Motor neuron (in vitro differentiated cells): ENCODE measurements at places on chromosomes 5 and 9. TPM values are rescaled to one million over a fixed set of nuclear protein-coding genes. Genes with fewer than 3 reads are reported as not detected.
A peak's percentile ranks its signal among the peaks of the same experiment; 100 is the strongest.

DNA sequence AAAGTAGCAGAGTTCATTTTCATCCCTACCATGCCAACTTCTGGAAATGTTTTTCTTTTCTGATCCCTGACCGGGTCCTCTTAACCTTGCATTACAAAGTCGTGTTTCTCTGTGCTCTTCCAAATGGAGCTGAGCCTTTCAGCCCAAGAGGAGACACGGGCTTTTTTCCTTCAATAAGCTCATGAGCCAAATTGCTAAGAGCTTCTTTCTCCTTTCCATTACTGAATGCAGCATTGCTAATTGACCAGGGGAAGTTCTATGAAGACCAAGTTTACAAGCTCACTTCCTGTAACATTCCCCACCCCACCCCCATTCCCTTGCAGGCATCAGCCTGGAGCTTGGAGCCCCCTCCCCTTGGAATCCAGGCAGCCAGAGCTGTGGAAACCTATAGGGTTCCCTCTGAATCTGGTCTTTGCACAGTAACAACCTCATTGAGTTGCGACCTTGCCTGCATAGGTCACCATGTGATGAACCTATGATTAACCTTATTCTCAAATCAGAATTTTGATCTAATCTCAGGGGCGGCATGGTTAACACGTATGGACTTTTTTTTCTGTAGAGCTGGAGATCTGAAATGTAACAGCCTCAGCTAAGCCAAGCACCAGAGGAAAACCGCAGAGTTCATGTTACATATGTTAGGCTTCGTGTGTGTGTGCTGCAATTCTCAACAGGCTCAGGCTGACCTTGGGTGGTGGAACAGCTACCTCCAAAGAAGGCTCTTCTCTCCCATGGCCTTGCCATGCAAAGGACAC is 395.7 kb upstream of the ZNF462 start:
- no peak for ATAC-seq

DNA sequence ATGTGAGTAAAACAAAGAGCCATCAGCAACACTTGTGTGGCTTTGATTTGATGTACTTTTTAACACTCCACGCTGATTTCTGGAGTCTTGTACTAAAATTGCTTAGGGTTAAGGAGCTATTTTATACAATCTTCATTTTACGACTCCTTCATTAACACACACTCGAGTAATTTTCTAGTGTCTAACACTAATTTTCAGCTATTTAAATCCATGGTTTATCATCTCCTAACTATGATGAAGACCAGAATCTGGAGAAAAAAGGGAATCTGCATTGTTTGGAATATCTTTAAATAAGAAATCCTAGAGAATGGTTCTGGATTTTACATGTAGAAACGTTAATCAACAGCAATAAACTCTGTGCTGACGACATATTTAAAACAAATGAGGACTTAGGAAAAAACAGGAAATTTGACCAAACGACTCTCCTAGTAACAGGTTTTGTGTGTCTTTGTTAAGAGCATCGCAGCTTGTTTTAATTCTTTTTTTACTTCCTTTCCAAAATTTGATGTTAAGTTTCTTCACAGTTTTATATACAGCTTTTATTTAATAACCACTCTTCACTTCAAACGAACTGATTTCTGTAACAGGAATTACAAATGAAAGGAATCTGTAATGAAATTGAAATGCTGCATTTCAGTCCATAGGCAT is 138.5 kb downstream of the AOPEP start:
- no peak for ATAC-seq

GRCh38 chr9:26193237-26193636 is 515.0 kb upstream of the TUSC1 start:
- ATAC-seq = no peak

DNA sequence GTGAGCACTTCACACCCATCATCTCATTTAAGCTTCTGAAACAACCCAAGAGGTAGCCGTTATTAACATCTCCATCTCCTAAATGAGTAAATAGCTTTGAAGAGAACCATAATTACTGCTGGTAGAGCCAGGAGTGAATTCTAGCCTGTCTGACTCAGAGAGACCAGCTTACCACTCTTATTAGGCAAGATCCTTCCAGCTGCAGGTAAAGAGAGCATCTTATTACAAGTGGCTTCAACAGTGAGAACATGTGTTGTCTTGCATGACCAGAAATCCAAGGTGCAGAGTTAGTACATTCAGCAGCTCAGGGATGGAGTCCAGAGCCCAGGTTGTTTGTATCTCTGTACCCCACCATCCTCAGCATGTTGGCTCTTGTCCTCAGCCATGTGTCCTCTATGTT is 10.9 kb upstream of the AFAP1L1 start:
- no peak for ATAC-seq

- peak; percentile 43 for ATAC-seq
Observed at GRCh38 chr5:36875790-36876298, 725 bp upstream of the NIPBL start.

- ATAC-seq = no peak
Observed at GRCh38 chr9:111233963-111234362, 96.1 kb downstream of the OR2K2 start.

- ATAC-seq = no peak
Observed at GRCh38 chr5:158873104-158873503, 226.6 kb downstream of the EBF1 start.

- ATAC-seq = no peak
Observed at GRCh38 chr5:133756756-133757155, 144.4 kb upstream of the FSTL4 start.

DNA sequence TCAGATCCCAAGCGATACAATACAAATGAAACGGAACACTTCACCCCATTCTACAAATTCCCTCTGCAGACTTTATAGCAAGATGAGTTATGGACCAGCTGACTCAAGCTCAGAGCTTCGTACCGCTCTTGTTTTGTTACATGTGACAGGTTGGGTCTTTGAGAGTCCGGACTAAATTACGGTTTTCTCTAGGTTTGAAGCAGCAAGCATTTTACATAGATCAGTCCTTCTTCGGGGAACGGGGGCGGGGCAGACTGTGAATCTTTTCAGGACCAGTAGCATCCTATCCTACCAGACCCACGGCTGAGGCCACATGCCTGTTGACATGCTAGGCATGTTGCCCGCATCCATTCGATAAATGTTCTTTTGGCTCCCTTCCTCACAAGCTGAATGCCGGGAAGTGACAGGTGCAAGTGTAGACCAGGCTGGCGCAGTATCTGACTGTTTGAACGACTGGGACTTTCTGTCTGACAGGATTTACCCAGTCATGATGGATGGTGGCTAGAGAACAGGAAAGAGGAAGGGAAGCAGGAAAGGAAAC is 811.0 kb upstream of the GRAMD2B start:
- peak; percentile 89 for ATAC-seq

GRCh38 chr9:72947984-72948465 is 4.8 kb downstream of the ALDH1A1 start:
- no peak for ATAC-seq

DNA sequence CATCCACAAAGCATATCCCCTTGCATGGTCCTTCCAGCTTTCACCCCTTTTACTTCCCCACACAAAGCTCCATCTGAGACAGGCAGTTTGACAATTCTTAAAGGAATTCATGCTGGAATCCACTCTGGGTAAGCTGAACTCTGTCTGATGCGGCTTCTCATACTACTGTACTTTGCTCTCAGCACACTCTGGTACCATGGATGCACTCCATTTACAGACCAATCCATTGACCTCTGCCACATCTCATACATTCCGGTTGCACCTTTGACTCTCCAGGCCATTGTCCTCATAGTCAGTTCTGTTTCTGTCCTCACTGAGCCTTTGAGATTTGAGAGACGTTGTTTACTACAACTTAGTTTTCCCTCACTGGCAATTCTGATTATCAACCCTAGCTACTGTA is 12.2 kb downstream of the SPATA9 start:
- ATAC-seq = no peak

GRCh38 chr9:130407916-130408663 is 36.7 kb upstream of the ASS1 start:
- no peak for ATAC-seq

- peak; percentile 31 for ATAC-seq
Observed at GRCh38 chr5:59025734-59026133, 442.9 kb downstream of the RAB3C start.

DNA sequence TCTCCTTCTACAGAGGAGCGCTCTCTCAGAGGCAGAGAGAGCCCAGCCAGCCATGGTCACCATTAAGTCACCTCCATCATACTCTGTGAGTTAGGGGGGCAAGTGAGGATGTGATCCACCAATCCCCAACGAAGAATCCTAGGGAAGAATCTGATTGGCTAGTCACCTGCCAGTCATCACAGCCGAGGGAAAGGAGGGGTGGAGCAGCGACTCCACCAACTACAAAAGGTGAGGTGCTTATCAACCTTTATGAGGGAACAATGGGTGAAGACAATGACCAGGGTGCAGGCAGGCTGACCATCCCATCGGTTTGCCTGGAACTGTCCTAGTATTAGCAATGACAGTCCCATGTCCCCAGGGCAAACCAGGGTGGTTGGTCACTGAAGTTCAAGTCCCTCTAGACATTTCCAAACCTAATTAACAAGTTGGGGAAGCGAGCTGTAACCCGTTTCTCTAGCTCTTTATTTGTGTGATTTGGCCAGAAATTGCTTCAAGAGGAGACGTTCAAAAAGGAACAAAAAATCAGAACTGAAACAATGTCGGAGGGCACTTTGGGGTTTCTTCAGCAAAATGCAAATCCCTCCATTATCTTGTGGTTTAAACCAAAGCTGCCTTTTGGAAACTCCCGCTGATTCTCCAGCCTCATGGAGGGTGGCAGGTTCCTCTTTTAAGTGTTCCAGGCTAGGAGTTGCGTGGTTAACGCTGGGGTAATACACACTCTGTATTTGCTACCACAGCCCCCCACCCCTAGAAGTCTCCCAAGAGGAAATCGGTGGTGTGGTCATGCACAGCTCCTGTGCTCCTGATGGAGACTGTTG is 18.8 kb upstream of the FCN1 start:
- ATAC-seq = no peak

DNA sequence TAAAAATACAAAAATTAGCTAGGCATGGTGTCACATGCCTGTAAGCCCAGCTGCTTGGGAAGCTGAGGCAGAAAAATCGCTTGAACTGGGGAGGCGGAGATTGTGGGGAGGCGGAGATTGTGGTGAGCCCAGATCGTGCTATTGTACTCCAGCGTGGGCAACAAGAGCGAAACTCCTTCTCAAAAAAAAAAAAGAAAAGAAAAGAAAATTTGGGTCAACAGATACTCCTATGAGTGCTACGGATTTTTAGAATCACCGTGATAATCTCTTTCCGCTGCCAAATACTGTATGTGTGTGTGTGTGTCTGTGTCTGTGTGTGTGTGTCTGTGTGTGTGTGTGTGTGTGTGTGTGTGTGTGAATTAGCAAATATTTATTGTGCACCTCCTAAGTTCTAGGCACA is 64.4 kb downstream of the ARRDC3 start:
- no peak for ATAC-seq

DNA sequence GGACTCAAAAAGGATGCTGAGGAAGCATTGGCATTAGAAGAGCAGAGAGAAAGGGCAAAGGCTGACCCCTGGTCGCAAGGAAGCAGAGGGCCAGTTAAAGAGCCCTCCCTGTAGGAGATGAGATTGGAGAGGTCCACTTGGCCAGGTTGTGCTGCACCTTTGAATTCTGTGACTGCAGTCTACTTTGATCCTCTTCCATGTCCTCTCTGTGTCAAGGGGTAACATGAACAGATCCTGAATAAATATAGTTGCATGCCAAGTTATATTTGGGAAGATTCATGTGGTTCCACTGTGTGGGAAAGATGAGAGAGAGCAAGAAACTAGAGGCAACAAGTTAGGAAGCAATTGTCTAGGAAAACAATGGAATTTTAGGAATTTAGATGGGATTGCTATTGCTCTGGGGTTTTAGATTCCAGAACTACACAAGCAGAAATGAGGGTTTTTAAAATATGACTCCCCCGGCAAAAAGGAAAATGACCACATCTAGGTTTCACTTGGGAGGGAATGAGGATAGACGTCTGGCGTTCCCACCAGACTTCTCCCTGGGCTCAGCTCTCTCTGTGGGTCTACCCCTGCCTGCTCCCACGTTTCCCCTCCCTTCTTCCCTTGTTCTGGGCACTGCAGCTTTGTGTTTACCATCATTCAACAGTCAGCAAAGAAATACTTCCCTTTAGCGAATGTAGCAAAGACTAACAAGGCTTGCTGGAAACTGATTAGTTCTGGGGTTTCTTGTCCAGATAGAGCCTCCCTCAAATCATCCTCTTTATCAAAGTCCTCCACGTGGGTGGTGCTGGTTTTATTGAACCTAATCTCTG is 63.6 kb downstream of the SNX18 start:
- ATAC-seq = no peak

- no peak for ATAC-seq
Observed at GRCh38 chr5:78573318-78573717, 75.3 kb downstream of the LHFPL2 start.

- ATAC-seq = peak; percentile 93
Observed at GRCh38 chr5:18496041-18496440, 861.8 kb downstream of the TAF11L14 start.

DNA sequence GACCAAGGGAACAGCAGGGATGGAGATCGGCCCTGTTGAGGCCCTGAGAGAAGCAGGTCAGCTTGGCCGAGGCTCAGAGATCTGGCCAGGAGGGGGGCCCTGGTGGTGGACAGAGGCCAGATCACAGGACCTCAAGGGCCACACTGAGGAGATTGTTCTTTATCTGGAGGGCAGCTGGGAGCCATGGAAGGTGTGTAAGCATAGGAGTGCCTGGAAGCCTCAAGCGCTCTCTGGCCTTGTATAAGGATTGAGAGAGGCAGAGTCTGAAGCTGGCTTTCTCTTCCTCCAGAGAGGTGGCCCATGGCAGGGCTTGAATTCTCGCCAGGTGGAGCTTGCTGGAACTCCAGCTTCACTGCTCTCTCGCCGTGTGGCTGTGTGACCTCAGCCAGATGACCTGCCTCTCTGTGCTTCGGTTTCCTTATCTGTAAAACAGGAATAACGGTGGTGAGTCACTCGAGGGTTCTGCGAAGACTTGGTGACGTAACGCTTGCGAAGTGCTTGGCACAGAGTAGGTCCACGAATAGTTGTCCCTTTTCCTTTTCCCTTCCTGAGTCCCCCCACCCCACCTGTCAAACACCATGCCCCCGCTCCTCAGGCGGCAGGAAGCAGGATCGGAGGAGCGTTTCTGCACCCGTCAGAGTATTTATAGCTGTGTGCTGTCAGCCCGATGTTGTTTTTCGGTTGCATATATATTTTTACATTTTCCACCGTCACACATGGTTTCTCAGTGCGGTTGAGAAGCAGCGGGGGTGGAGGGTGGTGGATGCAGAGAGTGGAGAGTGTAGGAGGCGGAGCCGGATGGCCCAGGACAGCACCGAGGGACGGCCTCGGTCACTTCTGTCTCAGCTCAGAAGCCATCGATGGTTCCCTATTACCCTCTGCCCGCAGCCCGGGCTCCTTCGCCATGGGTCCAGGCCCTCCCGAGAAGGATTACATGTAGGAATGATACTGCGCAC is 17.0 kb upstream of the CRB2 start:
- ATAC-seq = no peak

The KCNT1 gene
- 0.71 and 0.77 TPM in 2 replicates for total RNA-seq

The SLC2A6 gene
- 6.5 and 6.6 TPM in 2 replicates for total RNA-seq

The MARVELD2 gene
- 0.24 and 0.26 TPM in 2 replicates for total RNA-seq

The CA9 gene
- total RNA-seq = 0.16 TPM in 1 of 2 replicates, not detected in the other

The RAD23B gene
- 180 and 181 TPM in 2 replicates for total RNA-seq
